ENCODE measurements at places on chromosomes 1 and 21. TPM values are rescaled to one million over a fixed set of nuclear protein-coding genes. Genes with fewer than 3 reads are reported as not detected.

GRCh38 chr1:48830715-48831114 is 54.0 kb upstream of the BEND5 start:
- no peak for DNase-seq

The CLCA4 gene
- total RNA-seq: not detected

GRCh38 chr1:202216691-202217090 is 23.1 kb downstream of the LGR6 start:
- DNase-seq: no peak

The PADI2 gene
- not detected for total RNA-seq

- DNase-seq: no peak
Observed at GRCh38 chr21:30444204-30444603, 4.1 kb downstream of the KRTAP15-1 start.

DNA sequence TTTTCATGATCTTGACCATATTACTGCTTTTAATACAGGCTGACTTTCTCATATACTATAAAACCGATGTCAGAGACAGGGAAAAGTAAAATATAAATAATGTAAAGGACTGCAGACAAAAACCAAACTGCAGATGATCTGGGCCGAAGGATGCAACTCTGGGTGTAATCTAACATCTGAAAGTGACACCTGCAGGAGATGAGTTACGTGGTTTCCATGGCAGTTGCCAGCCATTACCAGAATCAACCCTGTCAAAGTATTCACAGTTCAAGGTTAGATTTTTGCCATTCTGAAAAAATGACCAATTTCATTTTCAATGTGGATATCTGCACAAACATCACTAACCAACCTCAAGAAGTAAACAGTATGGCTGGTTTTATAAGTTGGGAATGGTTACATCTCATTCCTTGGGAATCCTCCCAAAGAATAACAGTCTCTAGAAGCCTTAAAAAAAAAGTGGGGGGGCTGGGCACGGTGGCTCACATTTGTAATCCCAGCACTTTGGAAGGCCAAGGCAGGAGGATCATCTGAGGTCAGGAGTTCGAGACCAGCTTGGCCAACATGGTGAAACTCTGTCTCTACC is 27.7 kb downstream of the DNAJC11 start:
- DNase-seq: no peak

GRCh38 chr1:158154501-158154900 is 26.2 kb upstream of the CD1D start:
- no peak for DNase-seq

DNA sequence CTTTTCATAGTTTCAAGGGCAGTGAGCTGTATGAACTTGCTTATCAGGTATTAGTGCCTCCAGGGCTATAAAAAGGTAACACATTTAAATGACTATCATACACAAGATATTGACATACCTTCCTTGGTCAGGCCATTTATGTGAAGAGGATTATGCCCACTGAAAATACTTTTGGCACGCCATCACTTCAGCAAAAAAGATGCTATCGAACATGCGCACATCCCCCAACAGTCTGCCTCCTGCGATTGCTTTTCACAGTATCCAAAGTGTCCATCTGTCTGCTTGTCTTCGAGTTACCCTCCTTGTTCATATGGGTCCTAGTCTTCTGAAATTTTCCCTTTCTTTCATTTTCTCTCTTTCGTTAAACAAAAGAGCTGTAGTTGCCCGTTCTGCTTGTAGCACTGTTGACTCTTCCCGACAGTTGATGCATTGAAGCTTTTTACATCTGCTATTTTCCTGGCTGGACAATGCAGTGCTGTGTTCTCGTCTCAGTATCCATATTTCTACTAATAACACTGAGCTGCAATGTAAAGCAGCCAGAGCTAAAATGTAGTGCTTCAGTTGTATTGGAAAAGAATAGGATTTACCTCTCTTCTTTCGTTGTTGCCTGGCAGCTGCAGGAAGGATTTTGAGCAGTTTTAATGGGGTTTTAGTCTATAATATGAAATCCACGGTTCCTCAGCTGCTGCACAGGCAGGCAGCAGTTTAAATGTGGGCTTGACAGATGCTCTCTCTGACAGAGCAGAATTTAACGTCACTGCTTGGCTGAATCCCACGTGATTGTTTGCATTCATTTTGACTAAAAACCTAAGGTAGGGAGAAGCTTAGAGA is at the start of gene B3GALT2:
TSS of gene B3GALT2 (minus strand) at position 713 of the 831 bp plus-strand sequence. CDS start 5,051 bp downstream, outside the sequence.
- no peak for DNase-seq

GRCh38 chr1:196960854-196961253 is 16.5 kb upstream of the CFHR5 start:
- DNase-seq: no peak

GRCh38 chr1:235876402-235876841 is 9.7 kb upstream of the LYST start:
- DNase-seq: peak; percentile 66

DNA sequence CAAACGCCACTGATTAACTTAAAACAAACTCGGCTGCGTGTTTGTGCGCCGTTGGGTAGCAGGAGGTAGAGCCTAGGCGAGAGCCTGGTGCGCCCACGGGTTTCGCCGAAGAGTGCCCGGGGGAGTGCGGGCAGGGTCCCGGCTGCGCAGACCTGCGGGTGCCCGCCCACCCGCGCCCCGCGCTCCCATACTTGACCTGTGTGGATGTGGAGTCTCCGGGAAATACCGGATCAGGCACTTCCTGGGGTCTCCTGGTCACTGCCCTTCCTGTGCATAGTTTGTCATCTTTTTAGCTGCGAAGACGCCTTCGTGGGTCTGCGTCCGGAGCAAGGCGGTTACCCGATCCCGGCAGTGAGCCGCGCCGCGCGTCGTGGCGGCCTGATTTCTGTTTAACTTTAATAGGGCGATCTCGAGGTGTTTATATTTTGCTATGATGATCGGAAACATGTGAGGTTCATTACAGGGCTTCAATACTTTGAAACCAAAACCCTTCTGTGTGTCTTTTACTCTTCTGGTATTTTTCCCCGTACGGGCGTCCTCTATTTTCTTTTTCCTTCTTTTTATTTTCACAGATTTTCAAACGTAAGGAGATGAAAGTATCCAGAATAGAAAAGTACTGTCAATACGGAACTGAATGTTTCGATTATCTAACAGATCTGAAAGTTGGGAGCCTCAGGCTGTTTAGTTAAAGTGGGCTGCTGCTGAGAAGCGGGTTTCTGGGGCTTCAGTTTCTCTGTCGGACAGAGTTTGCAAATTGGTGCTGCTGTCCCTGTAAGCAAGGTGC is 15.2 kb downstream of the NR5A2 start:
- DNase-seq: no peak

- DNase-seq: no peak
Observed at GRCh38 chr1:53140451-53140850, 2.0 kb downstream of the SLC1A7 start.

The RHCE gene
- 0.43 TPM for total RNA-seq

The CELA2A gene
- not detected for total RNA-seq

- DNase-seq: no peak
Observed at GRCh38 chr1:43493661-43494450, 36.8 kb upstream of the PTPRF start.

DNA sequence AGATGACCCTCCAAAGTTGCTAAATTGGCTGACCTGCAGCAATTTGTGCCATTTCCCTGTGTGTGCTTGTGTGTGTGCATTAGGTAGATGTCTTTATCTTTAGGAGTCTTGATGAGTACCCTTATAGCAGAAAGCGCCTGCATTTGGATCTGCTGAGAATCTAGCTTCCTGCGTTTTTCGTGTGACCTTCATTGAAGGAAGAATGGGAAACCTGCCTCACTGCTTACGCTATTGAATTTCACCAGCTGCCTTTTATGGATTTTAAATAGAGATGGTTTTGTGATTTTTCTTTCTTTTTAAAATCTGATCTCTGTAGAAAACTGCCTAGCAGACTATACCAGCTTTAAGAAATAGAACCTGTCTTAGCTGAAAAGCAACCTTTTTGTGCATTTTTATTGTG is 124.5 kb downstream of the CACHD1 start:
- DNase-seq: no peak

The NBL1 gene
- 76.5 TPM for total RNA-seq

The RNF187 gene
- 34.8 TPM for total RNA-seq

The LAMB3 gene
- not detected for total RNA-seq

GRCh38 chr1:209368864-209369598 is 214.5 kb upstream of the CAMK1G start:
- DNase-seq: no peak

DNA sequence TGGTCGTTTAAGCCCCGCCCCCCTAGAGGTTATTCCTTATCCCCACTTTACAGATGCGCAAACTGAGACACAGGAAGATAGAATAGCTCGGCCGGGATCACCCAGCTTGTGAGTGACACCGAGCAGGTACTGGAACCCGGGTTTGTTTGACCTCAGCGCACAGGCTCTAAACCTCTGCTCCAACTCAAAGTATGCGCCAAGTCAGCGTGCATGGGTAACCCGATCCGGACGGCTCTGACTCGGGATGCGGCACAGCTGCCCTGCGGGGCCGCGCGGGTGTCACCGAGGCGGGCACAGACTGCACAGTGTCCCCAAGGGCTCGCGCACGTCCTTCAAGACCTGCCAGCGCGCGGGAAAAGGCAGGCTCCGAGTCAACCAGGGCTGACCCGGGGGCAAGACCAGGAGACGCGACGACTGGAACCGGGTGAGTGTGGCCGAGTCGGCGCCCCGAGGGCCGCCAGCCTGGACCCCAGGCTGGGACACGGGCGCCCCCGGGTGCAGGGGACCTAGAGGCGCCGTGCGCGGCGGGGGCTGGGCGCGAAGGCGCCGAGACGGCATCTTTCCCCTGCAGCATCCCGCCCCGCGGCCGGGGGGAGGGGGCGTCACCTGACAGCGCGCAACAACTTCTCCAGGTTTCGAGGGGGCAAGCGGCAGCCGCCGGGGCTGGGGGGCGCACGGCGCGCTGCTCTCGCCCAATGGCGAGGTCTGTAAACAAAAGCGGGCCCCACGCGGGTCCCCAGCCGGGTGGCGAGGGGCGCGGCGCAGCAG is 101.9 kb upstream of the SOD1 start:
- peak; percentile 14 for DNase-seq

DNA sequence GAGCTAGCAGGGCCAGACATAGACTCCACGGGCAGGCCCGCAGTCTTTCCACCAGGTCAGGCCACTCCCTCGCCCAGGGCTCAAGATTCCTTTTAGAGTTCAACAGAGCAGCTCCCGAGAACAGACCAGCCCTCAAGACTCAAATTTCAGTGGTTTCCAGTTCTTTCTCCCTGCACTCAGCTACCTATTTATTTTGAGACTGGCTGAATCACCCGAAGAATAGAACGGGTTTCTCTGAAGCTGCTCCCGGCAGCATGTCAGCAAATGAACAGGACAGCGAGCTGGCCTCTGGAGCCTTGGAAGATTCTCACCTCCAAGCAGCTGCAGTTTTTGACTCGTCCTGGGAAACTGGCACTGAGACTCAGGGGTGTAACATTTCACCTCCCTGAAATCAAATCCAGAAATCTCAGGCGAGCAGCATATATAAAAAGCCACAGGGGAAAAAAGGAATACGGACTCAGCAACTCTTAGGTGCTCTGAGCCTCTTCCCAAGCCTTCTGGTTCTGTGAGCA is 177.9 kb downstream of the CLIC6 start:
- no peak for DNase-seq

The TFF1 gene
- not detected for total RNA-seq

DNA sequence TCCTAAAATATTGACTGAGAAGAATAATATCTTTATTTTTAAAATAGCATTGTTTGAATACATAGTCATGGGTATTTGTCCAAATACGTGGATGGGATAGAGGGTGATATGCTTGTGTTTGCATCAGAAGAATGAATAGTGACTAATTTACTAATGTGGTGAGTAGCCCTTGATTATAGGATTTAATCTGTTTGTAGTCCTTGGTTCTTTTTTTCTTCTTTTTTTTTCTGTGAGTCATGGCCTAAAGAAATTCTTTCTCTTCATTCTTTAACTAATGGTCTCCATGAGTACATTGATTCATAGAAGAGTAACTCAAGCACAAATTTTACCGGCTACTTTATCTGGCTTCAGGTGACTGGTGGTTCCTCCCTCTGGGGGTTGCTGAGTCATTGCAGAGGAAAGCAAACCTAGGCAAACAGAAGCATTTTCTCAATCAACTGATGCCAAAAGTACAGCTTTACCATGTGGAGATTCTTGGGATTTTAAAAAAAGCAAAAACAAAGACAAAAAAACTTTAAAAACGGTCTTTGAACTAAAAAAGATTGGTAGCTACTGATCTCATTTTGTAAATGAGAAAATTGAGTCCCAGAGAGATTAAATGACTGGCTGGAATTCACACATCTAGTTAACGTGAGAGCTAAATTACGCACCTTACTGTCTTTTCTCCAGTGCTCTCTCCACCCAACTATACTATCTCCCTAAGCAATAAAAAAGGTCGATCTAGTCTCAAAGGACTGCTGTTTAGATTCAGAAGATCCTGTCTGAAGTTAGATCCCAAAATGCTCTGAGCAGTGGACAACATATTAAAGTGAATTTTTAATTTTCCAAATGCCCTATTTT is 40.5 kb downstream of the AK5 start:
- no peak for DNase-seq

- no peak for DNase-seq
Observed at GRCh38 chr1:205595435-205595834, 36.4 kb downstream of the ELK4 start.

Data from CD8-positive, alpha-beta T cell (primary cell).